ENCODE measurements at places on chromosomes 6 and 20.

GRCh38 chr6:75282706-75283105 is 1.9 kb downstream of the TMEM30A start:
- DNase-seq, result no peak

DNA sequence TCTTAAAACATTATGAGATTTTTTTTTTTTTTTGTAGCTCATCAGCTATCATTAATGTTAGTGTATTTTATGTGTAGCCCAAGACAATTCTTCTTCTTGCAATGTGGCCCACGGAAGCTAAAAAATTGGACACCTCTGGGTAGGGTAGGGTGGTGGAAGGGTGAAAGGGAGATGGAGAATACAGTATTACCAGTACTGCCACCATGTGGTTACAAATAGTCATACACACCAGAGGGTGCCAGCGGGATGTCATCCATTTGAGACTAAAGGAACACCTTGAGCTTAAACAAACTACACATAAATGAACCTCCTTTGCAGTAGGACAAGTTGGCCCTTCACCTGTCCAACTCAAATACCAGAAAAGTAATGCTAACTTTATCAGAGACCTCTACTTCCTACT is 601.9 kb downstream of the HTR1B start:
- no peak for DNase-seq

GRCh38 chr6:109117346-109118035 is 22.2 kb downstream of the CEP57L1 start:
- no peak for DNase-seq

DNA sequence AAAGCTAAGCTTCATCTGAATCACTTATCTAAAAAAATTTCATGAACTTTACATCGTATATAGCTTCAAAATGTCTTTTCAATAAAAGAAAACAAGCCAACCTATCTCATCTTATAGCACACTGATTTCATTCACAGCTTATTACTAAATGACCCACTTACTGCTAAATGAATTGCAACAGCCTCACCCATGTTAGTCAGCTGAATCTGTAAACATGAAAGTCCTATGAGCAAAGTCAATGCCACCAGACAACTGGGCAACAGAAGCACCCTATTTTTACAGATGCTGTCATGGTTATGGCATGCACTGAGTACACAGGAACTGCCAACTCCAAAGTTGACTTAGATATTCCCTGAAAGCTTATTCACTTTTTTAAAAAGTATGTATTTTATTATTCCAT is 41.2 kb upstream of the DST start:
- no peak for DNase-seq

GRCh38 chr20:44690781-44691423 is 24.3 kb upstream of the CCN5 start:
- DNase-seq, result no peak

Measured in stimulated activated CD4-positive, alpha-beta T cell treated with anti-CD3 and anti-CD28 coated beads, Interleukin-1b, Interleukin-23, amount 100 ng/mL, for 24 hours (primary cell).